ENCODE measurements at places on chromosomes 3 and 15.

DNA sequence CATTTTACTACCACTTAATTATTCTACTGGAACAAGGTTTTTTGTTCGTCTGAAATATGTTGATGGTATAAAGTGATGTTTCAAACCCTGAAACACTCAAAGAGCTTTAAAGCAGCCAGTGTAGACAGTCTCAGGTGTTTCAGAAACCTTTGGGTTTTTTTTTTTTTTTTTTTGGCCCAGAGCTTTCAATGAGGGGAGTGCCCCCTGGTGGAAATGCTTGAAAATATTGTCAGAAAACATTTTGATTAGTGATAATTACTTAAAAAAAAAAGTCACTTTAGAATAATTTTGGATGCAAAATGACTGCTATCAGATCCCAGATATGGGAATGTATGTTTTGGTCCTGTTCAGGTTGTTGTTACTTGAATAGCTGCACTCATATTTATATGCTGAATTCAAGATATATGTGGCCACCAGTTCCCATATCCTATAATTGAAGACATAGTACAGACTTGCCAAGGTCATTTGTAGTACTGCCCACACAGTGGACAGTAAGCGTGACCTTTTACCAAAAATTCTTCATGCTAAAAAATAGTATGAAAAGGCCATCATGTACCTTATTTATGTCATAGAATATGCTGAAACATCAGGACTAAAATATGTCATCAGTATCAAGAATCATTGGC, 35.9 kb downstream of the SATB1 start:
- no peak for DNase-seq

DNA sequence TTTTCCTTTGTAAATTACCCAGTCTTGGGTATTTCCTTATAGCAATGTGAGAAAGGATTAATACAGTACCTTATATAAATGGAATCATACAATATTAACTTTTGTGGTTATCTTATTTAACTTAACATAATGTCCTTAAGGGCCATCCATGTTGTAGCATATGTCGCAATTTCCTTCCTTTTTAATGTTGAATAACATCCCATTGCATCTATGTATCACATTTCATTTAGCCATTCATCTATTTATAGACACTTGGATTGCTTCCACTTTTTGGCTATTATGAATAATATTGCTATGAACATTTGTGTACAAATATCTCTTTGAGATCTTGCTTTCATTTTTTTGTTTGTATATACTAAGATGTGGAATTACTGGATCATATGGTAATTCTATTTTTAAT, 342.2 kb downstream of the PDCD6IP start:
- DNase-seq: no peak

- no peak for DNase-seq
These were observed 6.1 kb downstream of the PLCB2 start for GRCh38 chr15:40301467-40302179.

DNA sequence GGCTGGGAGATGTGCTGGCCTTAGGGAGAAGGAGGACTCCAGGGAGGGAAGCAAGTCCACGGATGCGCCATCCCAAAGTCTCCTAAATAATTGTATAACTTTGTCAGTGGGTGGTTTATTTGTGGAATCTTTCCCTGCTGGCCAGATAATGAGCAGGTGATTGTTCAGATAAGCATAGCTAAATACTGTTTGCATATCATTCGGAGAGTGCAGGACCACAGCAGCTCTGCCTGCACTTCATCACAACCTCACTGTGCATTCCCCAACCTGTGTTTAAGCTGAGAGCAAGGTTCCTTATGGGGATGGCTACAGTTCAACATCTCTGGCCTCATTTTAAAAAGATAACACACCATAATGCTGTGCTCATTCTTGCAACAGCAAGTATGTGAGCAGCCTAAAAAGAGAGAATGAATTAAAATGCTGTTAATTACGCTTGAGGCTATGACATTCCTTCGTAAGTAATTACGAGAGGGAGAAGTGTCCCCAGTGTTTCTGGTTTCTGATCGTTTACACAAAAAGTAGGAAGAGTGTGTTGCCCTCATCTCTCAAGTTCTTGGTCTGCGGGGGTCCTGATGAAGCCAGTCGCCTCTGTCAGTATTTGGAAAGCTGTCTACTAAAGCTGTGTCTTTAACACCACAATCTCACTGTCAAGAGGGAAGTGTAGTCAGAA, 272.0 kb upstream of the RORA start:
- DNase-seq: no peak

- no peak for DNase-seq
These were observed 98.9 kb downstream of the MAGI1 start for GRCh38 chr3:65939801-65940246.

- DNase-seq: no peak
These were observed 60.8 kb upstream of the MEF2A start for GRCh38 chr15:99504823-99505551.

- DNase-seq: no peak
These were observed 2.6 kb downstream of the MAP2K1 start for GRCh38 chr15:66389098-66389858.

DNA sequence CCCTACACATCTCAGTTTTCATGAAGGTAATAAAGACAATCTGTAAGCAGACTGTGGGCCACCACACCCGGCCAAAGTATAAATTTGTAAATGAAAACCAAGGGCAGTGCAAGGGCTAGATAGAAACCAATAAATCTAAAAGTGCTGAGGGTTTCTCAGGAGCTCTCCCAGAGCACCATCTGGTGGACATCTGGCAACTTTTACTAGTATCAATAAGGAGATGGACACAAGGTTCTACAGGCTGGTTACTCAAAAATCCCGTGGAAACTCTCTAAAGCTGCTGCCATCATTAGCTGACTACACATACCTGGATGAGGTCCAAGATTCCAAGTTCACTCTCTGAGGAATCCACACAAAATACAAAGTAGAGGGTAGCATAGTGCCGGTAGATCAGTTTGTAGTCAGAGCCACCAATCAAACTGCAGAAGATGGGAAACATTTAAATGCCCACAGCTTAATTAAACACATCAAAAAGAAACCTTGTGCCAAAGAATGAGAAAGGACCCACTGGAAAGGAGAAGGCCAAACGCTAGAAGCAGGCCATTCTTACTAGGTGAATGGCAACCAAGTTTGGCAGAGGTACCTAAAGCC, 5.5 kb downstream of the AP3S2 start:
- DNase-seq: no peak

- DNase-seq: no peak
These were observed 80.0 kb upstream of the MRPS22 start for GRCh38 chr3:139263798-139264197.

DNA sequence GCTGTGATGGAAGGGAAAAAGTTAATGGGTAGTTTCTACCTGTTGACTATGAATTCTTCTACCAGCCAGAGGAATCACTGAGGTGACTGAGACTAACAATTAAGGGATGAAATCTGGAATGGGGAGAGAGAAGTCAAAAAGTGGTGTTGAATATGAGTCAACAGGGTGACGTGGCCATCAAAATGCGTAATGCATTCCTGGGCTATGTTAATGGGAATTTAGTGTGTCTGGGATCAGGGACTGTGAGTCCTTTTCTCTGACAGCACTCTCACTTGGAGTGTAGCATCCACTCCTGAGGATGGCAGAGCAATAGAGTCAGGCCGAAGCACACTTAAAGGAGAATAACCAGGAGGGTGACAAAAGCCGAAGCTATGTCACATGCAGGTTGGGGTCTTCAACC, 60.4 kb downstream of the MESD start:
- no peak for DNase-seq

GRCh38 chr3:134709561-134710312, 58.9 kb upstream of the KY start:
- no peak for DNase-seq

Measured in activated CD4-positive, alpha-beta T cell treated with anti-CD3 and anti-CD28 coated beads for 24 hours (primary cell).